ENCODE measurements at places on chromosomes 6 and 20.

DNA sequence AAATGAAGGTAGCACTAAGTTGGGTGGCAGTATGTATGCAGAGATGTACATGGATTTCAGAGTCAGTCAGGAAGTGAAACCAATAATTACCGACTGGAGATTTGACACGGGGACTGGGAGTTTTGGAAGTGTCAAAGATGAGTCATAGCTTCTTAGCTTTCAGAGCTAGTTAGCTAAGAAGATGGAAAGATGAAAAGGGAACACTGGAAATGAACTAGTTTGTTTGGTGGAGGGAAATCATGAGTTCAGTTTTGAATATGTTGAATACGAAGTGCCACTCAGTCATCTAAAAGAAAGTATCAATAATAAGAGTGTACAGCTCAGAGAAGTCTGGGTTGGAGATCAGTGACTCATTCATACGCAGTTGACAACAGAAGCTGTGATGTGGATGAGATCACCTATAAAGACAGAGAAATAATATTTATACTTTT lies 7.5 kb downstream of the ESF1 start:
- DNase-seq: no peak

GRCh38 chr6:122405417-122405816 lies 6.0 kb downstream of the HSF2 start:
- no peak for DNase-seq

GRCh38 chr6:34005901-34006531 lies 139.9 kb downstream of the GRM4 start:
- peak; percentile 34 for DNase-seq

GRCh38 chr6:156879186-156879585 lies 102.0 kb downstream of the ARID1B start:
- DNase-seq: no peak

- no peak for DNase-seq
Observed at GRCh38 chr6:22106451-22106850, 190.4 kb downstream of the PRL start.
